Stimulated activated CD4-positive, alpha-beta T cell treated with anti-CD3 and anti-CD28 coated beads, Interleukin-1b, Interleukin-23, amount 100 ng/mL, for 48 hours (primary cell): ENCODE measurements at places on chromosomes 4 and X.

DNA sequence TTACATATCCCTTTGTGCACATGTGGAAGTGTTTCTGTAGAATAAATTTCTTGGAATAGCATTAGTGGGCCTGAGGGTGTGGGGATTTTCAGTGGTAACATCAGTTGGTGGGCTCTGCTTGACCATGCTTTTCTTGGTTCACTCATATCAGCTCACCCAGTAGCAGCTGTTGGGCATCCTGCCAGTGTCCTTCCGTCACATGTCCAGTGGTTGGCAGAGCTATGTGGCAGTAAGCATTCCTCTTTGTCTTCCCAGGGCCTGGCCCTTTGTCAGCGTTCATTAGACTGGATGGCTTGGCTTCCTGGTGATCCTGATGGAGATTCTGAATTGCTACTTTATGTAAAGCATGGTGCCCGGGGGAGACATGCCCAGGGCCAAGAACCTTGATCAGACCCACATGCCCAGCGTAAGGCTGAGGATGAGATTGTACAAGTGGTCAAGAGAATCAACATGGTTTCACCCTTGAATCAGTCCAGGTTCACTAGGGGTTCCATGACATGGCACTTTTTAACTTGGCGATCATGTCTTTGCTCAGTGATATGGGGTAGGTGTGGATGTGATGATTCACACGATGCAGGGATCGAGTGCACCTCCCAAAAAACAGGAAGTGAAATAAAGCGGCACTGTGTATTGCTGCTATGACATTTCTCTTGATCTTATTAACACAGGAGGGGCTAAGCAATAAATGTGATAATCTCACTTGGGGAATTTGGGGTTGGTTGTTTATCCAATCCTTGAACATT, 72.1 kb upstream of the IGFBP7 start:
- DNase-seq = no peak

DNA sequence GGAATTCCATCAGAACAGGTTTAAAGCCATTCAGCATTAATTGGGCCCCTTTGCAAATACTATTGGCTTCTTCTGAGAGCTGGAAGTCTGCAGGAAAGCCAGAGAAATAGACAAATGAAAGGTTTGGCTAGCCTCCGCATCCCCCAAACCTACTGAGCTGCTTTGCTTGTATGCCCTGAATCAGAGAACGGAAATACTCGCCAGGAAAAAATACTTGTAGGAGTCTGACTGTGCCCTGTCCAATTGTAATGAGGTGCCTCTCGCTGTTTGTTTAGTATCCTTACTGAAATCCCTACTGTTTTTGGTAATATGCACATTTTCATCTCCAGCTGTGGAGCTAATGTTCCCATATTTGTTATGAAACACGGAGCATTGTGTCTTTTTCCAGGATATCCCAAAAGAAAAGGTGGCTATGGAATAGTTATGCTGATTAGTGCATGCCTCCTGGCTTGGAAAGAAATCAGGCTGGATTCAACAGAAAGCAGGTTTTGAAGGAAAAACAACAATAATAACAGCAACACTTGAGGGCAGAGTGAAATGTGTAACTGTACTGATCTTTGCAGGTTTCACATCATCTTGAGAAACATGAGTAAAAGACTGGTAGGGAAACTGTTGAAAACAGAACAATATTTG, 50.7 kb upstream of the NLGN4X start:
- DNase-seq = no peak

GRCh38 chr4:180558427-180558826, 1684.8 kb upstream of the TENM3 start:
- no peak for DNase-seq

GRCh38 chr4:100431416-100431815, 86.4 kb downstream of the EMCN start:
- no peak for DNase-seq

- no peak for DNase-seq
Measured at GRCh38 chr4:143183513-143184216, 1.1 kb upstream of the USP38 start.

DNA sequence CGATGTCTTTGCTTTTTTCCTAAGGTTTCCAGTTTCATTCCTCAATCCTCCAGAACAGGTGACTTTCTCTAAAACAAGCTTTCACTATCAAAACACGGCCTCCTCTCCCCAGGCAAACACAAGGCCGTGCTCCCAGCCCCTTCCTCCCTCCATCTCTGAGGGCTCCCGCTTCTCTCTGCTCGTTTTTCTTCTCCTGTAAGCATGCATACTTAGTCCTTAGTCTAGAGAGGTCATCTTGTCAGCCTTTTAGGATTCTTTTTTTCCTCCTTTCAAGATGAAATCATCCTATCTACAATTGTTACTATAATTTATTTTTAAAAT, 18.7 kb downstream of the DCTD start:
- no peak for DNase-seq

- no peak for DNase-seq
Measured at GRCh38 chrX:155662282-155662681, 49.5 kb upstream of the TMLHE start.

- no peak for DNase-seq
Measured at GRCh38 chrX:109312757-109313156, 169.1 kb downstream of the GUCY2F start.

GRCh38 chr4:63790377-63790776, 618.9 kb downstream of the TECRL start:
- no peak for DNase-seq

DNA sequence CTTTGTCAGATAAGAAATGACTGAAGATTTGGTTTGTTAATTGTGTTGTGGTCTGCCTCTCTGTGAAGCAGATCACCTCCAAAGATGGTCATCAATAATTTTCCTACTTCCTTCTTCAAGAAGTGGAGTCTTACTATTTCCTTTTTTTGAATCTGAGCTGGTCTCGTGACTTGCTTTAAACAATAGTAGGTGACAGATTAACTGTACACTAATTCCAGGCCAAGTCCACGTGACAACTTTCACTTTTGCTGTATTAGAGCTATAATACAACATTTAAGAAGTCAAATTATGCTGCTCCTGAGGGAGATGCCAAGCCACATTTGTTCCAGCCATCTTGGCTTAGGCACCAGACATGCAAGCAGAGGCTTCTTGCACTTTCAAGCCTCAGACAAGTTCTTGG, 393.8 kb upstream of the GRID2 start:
- no peak for DNase-seq

GRCh38 chrX:147848543-147849443, 62.9 kb upstream of the FMR1 start:
- DNase-seq = no peak

DNA sequence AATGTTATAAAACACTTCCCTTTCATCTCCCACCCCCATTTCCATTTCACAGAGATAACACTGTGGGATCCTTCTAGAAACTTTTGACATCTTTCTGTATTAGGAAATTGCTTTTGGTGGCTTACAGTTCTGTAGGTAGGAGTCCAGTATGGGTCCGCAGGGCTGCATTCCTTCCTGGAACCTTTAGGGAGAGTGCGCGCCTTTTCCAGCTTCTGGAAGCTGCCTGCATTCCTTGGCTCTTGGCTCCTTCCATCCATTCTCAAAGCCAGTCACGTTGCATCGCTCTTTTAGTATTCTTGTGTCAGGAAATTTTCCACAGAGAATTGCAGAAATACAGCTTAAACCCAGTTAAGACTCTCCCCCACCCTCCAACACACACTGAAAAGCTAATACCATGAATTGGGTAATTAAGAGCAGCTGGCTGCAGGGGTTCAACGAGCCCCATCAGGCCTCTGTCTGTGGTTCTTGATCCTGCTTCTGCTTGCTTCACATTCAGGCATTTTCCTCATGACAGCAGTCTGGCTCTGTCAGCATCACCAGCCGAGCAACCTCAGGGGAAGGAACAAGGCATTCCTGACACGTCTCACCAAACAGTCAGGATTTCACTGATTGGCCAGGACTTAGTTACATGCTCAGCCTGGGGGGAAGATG, 48.8 kb downstream of the SEPTIN11 start:
- no peak for DNase-seq

- no peak for DNase-seq
Measured at GRCh38 chr4:168694667-168695066, 197.8 kb downstream of the PALLD start.

GRCh38 chr4:152451496-152451895, 84.4 kb downstream of the FBXW7 start:
- DNase-seq = no peak

DNA sequence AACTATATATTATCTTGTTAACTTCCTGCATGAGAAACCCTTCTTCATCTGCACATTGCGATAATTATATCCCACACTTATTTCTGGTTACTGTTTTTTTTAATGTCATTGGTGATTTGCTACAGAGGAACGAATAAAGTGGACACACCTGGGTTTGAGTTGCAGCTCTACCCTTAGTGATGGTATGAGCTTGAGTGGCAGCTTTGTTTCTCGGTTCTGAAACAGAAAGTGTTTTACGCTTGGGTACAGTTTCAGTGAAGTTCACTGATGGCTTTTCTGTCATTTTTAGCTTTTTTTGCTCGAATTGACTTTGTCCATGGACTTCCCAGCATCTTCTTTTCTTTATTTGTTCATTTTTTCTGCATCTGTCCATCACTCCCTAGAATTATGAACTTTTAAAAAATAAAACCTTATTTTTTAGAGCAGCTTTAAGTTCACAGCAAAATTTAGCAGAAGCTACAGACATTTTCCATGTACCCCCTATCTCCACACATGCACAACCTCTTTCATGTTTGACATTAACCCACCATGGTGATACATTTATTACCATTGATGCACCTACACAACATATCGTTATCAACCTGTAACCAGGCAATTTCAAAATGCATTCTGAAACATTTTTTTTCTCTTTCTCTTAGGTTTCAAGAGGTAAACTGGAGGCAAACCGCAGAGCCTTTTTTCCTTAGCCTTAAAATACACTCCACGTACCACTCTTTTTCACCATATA, 1041.6 kb upstream of the PRKX start:
- DNase-seq = no peak

DNA sequence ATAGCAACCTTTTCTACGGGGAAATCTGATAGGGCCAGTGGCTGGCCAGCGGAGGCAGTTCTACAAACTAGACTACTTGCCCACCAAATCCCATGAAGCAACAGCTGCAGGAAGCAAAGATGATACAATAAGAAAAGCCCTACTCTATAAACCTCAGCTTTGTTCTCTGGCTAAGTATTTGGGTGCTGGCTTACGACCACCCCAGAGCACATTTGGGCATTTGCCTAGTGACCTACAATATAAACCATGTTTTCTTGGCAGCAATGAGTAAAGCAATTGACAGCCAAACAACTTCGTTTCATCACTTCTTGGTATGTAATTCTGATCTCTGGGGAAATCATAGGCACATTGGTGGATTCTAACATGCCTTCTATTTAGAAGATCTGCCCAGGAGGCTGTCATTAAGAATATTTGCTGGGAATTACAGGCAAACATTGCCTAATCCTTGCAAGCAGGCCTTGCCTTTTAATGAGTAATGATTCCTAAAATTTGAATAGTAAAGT, 7.5 kb upstream of the LHFPL1 start:
- DNase-seq = no peak

GRCh38 chrX:56248492-56248891, 16.3 kb downstream of the KLF8 start:
- DNase-seq = peak; percentile 41

GRCh38 chr4:152776352-152776751, 3.2 kb downstream of the TIGD4 start:
- no peak for DNase-seq

DNA sequence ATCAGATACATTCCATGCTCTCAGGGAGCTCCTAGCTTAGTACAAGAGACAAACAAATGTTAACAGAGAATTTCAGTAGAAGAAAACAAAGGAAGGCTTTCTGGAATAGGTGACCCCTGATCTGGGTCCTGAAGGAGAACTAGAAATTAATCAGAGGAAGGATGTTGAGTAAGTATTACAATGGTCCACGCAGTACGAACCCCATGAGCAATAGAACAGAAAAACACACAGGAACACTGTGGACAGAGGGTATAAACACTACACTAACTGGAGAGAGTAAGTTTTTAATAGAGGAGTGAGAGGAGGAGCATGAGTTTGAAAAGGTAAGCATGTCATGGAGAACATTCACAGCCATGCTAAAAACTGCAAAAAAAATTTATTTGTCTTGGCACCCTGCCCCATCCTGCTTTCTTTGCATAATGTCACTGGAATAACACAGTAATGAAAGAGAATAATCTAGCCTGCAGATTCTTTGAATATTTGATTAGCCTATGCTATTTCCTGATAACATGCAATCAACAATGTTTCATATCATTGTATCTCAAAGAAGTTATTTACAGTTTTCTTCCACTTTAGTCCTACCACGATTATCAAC, 140.3 kb upstream of the ZXDB start:
- DNase-seq = no peak

DNA sequence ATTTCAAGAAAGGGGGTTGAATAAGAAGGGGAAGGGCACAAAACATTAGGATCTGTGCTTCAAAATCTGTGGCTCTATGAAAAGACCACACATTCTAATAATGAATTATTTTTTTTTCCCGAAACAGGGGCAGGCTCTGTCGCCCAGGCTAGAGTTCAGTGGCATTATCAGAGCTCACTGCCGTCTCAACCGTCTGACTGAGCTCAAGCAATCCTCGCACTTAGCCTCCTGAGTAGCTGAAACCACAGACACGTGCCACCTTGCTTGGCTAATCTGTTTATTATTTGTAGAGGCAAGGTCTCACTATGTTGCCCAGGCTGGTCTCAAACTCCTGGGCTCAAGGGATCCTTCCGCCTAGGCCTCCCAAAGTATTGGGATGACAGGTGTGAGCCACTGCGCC, 33.4 kb downstream of the ACSL1 start:
- no peak for DNase-seq

DNA sequence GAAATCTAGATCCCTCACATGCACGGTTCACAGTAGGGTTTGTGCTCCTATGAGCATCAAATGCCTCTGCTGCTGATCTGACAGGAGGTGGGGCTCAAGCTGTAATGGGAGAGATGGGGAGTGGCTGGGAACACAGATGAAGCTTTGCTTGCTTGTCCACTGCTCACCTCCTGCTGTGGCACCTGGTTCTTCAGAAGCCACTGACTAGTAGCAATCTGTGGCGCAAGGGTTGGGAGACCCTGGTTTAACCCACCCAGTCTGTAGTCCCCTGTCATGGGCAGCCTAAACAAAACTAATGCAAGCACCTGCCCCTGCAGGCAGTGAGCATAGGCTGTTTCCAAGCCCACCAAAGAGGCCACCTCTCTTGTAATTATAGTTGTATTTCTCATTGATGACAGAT, 116.6 kb downstream of the SHOX start:
- no peak for DNase-seq

GRCh38 chr4:109629775-109630174, 69.7 kb downstream of the MCUB start:
- DNase-seq = no peak

DNA sequence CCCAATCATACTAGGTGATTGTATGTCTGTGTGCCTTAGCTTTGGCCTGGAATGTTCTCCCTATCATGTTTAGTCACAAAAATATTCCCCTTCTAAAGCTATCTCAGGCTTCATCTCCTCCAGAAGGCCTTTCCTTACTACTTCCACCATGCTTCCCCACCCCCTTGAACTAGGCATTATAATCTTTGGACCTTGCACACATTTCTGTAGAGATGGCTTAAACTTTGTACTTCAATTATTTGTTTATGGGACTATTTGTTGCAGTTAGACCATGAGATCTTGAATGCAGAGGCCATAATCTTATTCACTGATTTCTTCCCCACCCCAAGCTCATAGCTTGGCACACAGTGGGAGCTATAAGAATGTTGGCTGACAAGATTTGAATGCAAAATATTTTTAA, 262.0 kb upstream of the EDA2R start:
- DNase-seq = no peak

GRCh38 chr4:88630756-88631155, 38.5 kb downstream of the HERC3 start:
- DNase-seq = no peak
